AG09309 (cell line): ENCODE measurements at places on chromosomes 6 and 20.

- no peak for DNase-seq
Measured at GRCh38 chr6:26473429-26473757, 15.6 kb downstream of the BTN2A1 start.

DNA sequence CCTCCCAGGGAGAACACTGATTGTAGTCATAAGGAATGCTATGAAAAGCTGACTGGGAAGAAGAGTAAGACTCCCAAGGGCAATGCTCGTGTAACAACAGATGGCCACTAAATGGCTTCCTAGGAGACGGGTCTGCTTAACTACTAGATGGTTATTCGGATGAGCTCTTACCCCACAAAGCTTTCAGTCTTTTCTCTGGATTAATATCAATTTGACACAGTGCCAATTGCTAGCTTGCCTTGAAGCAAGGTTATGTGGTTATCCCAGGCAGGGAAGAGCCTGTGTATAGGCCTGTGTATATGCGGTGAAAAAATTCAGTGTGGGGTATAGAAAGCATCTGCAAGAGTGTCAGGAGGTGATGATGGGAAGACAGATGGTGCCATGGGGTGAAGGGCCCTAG is 86.4 kb upstream of the NOX3 start:
- no peak for DNase-seq

DNA sequence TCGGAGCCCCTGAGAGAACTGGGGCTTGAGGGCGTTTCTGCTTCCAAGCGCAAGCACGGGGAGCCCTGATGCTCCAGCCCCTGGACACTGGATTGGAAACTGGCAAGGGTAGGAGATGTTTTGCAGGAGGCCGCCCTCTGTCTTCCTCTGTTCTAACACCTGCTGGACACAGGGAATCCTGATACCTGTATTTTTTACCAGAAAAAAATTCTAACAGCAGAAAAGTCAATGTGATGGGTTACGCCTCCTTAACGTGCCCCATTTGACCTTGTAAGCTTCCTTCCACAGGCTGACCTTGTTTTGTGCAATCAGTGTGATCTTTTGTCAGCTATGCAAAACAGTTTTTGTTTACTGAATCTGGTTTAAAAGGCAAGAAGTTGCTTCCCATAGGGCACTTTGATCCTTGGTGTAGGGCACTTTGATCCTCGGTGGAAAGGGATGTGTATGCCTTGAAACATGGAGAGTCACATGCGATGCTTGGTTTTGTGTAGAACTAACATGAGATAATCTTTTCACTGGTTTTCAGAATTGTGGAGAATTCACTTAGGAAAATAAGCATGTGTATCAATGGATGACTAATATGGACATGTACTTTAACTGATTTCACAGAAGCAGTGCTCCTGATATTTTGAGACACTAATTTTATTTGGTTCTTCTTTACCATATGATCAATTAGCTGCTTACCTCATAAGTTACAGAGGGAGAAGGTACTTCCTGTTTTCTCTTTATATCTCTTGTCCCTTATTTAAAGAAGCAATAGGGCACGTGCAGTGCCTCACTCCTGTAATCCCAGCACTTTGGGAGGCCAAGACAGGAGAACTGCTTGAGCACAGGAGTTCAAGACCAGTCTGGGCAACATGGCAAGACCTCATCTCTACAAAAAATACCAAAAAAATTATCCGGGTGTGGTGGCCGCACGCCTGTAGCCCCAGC is 59.9 kb upstream of the MAP3K4 start:
- DNase-seq = no peak

GRCh38 chr6:109344226-109344625 is 38.0 kb downstream of the CD164 start:
- no peak for DNase-seq

DNA sequence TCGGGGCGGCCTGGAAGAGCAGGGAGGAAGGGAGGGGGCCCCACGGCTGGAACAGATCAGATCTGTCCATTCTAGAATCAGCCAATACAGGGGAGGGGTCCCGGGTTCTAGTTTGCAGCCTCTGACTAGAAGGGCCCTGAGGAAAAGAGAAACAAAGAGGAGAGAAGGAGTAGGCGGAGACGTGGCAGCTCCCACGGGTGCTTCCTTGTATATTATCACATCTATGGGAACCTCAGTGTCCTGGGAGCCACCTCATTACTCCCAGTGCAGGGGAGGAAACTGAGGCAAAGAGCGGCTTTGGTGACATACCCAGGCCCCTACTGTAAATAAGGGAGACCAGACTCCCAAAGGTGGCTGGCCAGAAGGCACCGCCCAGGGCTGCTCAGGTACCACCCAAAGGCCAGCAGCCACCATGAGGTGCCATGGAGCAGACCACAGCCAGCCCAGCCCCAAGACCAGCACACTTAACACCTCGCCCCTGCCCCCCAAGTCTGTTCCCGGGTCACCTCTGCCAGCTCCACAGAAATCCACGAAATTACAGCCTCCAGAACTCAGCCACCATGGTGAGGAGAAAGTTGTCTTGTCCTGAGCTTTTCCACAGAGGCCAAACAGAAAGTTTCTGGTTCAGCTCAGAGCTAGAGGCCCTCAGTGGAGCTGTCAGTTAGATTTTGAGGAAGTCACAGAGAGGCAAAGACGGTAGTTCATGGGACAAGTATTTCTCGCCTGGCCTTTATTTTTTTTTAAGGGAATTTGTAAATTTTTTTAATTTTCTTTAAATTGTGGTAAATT is 2.1 kb downstream of the ZC3H12D start:
- DNase-seq = no peak

DNA sequence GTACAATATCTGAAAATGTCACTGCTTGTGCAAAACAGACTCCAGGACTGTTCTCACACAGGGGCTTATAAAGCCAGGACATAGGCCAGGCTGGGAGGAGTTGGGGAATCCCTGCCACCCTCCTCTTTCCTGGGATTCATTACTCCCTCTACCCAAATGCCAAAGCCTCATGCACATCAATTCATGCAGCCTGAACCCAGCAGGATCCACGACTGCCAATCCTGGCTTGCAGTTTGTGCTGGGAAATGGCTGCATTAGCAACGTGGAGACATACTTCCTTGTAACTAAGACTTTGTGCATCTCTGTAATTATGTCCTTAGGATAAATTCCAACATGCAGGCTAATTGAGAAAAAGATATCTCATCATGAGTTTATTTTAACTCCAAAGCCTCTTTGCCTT is 143.8 kb downstream of the SYCP2 start:
- DNase-seq = no peak

GRCh38 chr6:108837236-108837971 is 10.8 kb upstream of the ARMC2 start:
- no peak for DNase-seq

DNA sequence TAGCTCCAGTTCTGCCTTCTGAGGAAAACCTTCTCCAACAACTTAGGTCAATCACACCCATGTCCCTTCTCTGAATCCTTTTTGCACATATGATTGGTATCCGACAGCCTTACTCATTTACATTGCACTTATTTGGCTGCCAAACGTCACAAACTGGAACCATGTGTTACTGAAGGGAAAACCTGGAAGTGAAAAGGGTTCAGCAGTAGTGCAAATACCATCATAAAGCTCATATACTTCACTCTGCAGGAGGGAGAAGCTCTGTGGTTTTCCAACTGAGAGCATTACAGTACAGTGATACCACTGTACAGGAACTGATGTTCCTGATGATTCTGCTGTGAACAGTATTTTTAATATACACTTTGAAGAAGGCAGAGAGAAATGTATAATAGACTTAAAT is 87.8 kb downstream of the SLC16A10 start:
- DNase-seq = no peak

- DNase-seq = peak; percentile 54
Measured at GRCh38 chr6:56984361-56984760, 29.5 kb downstream of the BEND6 start.

- DNase-seq = no peak
Measured at GRCh38 chr6:35259948-35260590, 534 bp downstream of the ZNF76 start.

DNA sequence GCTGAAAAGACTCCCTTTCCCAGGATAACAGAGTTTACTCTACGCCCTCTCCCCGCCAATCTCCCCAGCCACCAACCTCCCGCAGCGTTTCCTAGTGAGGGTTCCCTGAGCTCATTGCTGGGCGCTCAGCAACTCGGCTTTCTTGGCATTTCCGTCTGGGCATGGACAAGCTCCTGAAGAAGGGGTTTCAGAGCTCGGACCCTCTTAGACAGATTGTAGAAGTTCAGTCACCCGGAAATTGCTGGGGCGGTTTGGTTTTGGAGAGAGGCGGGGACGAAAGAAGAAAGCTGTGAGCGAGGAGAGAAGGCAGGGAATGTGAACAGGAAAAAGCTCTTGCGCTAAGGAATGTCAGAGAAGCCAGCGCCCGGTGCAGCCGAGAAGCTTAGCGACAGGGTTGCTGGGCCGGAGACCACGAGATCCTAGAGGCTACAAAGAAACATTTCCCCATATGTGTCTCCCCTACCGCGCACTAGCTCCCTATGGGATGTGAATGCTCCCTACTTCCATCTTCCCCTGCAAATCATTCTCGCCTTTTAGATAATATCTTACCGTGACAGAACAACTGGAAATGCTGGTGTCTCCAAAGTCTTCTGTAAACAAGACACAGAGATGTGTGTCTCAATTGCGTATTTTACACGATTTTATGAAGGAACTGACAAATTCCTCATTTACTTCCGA is 15.8 kb downstream of the POM121L2 start:
- DNase-seq = no peak

DNA sequence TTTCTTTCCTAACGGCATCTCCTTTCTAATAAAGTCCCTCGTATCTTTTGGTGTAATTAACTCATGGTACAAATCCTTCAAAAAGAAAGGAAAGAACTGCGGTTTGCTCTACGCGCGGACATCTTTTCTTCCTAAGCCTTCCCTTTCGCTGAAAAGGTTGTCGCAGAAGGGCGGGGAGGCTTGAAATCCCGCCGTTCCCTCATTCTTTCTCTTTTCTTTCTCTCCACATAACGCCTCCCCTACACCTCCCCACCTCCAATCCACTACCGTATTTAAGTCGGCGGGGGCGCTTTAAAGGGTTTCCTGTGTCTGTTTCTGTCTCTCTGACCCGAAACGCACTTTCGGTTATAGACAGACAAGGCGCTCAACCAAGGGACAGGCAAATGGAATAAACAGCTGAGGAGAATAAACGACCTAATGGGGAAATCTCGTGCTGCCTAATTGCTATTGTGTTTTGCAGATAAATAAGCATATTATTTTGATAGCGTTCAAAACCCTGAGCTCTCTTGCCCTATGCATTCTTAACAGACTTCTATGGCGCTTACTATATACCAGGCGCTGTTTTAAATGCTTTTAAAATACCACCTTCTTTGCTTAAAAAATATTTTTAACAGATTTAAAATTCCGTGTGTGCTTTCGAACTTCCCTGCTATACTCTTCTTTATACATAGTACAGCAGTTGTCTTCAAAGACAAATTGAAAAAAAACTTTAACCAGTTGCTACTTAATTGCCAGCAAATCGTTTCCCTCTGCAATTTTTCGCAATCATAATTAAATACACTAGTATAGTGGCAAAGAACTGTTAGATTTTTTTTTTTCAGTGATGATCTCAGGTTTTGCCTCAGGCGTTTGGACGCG is 2.5 kb upstream of the HEY2 start:
- DNase-seq = no peak

DNA sequence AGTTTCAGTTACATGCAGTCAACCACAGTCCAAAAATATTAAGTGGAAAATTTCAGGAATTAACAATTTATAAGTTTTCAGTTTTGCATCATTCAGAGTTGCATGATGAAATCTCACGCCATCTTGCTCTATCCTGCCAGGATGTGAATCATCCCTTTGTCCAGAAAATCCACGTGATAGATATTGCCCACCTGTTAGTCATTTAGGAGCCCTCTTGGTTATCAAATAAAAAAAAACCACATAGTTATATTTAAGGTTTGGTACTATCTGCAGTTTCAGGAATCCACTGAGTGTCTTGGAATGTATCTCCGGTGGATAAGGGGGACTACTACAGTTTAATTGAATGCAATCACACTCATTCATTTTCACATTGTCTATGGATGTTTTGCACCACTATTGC is 1249.0 kb upstream of the CITED2 start:
- peak; percentile 93 for DNase-seq

GRCh38 chr6:90187437-90188121 is 109.1 kb downstream of the BACH2 start:
- DNase-seq = no peak

GRCh38 chr20:3471397-3472021 is 691 bp downstream of the ATRN start:
- no peak for DNase-seq

DNA sequence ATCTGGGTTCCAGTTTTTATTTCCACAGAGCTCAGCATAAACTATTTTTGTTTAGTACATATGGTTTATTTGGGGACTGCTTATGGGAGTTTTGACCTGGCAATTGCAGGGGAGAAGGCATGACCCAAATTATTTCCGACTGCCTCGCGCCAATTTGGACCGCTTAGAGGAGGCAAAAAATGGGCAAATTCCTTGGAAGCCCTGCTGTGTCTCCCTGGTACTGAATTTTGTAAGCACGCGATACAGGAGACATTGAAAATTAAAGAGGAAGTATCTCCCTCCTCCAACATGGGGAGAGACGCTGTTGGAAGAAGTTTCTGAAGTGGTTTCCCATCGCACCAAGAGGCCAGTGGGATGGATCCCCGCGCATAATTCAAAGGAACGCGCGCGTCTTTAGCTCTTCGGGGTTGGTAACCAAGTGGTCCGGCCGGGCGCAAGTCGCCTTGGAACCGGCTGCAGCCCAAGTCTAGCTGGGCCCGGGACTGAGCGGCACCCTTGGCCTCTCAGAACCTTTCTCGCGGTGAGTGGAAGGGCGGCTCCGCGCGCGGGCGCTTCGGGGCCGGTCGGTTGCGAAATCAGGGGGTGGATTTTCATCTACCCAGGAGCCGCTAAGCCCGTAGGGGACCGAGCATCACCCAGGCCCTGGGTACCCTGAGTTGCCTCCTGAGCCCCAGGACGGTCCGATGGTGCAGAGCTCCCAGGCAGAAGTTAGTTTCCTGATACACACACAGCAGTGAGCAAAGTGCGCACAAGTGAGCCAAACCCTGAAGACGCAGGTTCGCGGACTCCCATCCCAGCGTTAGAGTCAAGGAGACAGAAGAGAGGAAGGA is 6.2 kb downstream of the NKX2-2 start:
- no peak for DNase-seq

GRCh38 chr20:45097485-45098102 is 3.3 kb downstream of the KCNS1 start:
- DNase-seq = no peak

DNA sequence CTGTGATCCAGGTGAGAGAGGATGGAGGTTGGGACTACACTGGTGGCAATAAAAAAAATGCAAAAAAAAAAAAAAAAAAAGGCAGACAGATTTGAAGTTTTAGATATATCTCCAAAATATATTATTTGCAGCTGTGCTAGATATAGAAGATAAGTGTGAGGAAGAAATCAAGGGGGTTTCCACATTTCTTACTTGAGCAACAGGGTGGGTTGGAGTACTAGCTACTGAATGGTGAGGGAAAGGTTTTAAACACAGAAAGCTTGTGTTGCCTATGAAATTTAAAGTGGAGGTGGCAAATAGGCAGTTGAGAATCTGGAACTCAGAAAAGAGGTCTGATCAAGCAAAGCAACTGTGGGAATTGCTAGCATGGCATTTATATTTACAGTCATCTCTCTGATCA is 59.9 kb upstream of the GNRH2 start:
- no peak for DNase-seq
